ENCODE measurements at places on chromosomes 2 and 18.

DNA sequence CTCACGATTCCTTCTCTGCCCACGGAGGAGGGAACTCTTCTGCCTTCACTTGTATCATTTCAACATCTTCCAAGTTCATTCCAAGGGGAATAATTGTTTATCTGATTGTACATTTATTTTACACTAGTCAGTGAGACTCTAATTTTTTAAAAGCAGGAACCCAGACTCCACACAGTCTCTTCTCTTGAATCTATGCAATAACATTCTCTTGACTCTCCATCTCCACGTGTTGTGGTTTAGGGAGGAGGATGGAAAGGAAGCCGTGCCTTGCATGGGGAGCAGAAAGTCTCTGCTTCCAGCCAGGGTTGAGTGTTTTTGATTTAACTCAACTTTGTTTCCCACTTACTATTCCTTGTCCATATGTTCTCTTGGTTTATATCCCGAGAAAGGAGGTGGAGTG lies 131.1 kb upstream of the RIOK3 start:
- no peak for DNase-seq

- no peak for DNase-seq
These were observed 87.6 kb downstream of the SEMA4F start for GRCh38 chr2:74741629-74742028.

- no peak for DNase-seq
These were observed 12.7 kb upstream of the CDH19 start for GRCh38 chr18:66616523-66616983.

GRCh38 chr18:14221689-14222088 lies 89.5 kb upstream of the ZNF519 start:
- no peak for DNase-seq

DNA sequence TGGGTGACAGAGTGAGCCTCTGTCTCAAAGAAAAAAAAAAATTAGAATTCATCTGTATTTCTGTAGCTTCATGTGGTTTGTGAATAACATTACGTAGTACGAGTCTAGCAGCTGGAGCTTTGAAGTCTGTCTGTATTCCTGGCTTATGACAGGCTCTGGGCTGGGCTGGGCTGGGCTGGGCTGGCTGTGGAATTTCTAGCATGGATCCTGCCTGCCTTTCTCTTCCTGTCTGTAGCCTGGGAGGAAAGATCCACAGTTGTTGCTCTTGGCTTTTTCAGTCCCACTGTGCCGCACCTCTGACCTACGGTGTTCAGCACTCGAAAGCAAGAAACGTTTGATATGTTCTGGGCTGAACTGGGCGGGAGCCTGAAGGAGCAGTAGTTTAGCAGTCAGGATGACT lies 55.4 kb downstream of the BOLA3 start:
- no peak for DNase-seq

GRCh38 chr2:84906900-84907714 lies 1.7 kb downstream of the TMSB10 start:
- DNase-seq = peak; percentile 49

DNA sequence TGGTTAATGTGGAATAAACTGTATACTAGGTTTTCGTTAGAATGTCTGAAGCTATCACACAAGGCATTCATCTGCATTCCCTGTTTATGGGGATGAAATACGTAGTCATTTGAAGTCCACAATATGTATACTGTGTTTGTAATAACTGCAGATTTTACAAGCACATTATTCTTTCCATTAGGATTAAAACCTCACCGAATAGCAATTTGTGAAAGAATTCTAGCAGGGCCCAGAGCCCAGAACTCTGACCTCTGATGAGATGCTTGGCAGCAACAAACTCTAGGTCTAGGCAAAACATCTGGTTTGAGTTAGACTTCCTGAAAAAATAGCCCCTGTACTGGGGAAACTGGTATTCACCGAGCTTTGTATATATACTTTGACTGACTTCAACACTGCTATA lies 158.2 kb downstream of the SRBD1 start:
- DNase-seq = no peak

- DNase-seq = no peak
These were observed 88.7 kb downstream of the HDAC4 start for GRCh38 chr2:239312081-239312511.

Data from HuH-7.5 (cell line).